ENCODE measurements at places on chromosomes 1 and 21.

DNA sequence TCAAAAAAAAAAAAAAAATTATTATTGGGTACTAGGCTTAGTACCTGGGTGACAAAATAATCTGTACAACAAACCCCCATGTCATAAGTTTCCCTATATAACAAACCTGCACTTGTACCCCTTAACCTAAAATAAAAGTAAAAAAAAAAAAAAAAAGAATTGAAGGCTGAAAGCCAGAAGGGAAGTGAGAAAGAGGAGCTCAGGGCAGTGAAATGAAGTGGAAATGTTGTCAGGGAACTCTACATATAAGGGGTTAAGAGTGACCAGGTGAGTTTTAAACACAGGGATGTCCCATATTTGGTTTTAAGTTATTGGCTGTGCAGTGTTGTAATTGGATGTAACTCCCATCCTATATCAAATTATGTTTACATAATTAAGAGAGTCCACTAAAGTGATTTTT, 85.7 kb upstream of the ABCD3 start:
- DNase-seq: no peak

GRCh38 chr1:51863384-51863783, 15.1 kb downstream of the NRDC start:
- DNase-seq: no peak

DNA sequence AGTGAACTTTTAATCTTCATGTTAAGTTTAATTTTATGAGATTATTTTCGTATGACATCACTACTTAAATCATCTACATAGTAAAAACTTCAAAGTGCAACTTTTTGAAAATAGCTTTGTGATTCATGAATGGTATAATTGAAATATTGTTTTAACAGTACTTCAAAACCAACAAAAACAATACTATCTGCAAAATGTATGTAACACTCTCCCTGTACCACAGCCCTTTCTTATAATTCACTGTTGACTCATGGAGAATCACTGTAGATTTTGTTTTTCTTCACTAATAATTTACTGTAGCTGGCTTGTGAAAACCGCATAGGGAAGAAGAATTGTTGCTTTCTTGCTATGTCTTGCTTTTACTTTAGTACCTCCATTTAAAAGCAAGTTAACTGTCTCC, 301.4 kb upstream of the ADAMTS5 start:
- DNase-seq: no peak

DNA sequence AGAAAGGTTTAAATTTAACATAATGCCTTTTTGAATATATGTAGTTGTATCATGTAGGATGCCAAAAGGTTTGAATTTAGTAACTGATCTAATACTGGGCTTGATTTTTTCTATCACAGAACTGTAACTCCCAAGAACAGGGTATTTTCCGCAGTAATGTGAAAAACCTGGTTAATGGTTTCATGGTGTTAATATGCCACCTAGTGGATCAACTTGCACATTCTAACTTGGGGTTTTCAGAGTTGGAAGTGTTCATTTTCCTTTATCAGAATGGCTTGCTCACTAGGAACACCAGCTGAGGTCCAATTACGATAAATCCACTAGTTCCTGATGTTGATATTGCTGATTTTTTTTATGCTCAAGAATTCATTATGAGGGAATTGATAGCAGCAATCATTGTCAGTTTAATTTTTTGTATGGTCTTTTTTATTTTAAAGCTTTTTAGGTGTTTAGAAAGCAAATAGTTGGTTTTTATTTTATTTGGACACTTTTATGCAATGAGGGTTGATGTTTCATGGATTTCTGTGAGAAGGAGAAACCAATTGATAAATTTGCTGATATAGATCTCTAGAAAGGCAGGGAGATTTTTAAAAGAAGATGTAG, 157.2 kb downstream of the PLA2G4A start:
- no peak for DNase-seq

DNA sequence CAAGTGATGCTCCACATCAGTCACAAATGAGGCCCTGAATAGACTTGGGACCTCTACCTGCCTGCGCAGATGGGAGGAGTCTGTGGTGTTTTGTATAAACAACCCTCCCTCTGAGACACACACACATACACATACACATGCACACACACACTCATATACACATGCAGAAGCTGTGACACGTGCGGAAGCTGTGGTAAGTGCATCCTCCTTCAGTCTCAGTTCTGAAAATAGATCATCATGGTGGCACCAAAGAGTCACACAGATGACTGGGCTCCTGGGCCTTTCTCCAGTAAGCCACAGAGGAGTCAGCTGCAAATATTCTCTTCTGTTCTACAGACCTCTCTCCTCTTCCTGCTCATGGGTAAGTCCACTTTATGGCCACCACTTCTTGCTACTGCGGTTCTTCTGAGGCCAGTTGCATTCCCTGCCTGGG, at the start of gene LY9:
LY9 (plus strand) TSS at position 224 of the 433 bp plus-strand sequence; CDS start at position 238, 14 bp downstream.
- DNase-seq: no peak

DNA sequence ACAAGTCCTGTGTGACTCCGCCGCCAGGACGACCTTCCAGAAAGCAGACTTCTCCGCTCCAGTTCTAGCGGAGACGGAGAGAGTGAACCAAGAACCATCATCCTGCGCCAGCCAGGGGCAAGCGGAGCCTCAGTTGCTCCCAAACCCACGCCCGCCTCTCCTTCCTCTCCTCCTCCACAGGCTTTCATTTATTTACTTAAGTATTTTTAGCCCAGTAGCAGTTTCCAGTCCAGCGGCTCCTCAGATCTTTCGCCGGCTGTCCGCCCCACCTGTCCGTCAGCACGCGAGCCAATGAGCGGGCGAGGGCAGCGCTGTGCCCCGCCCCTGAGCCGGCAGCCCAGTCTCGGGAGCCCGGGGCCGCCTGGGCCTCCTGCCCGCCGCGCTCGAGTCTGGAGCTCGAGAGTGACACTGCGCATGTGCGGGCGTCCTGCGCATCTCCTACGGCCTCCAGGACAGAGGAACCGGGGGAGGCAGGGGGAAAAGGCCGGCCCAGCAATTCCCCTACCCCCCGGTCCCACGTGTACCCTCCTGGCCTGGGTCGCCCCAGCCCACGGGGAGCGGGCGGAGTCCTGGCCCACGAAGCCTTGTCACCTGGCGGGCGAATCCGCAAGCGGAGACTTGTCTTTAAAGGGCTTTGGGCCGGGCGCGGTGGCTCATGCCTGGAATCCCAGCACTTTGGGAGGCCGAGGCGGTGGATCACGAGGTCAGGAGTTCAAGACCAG, at the start of gene FALEC:
FALEC (plus strand) TSS at position 425 of the 722 bp plus-strand sequence.
- DNase-seq: peak; percentile 83

- DNase-seq: no peak
Measured at GRCh38 chr1:154983776-154984466, 777 bp downstream of the FLAD1 start.

GRCh38 chr1:219732814-219733491, 120.0 kb upstream of the ZC3H11B start:
- DNase-seq: no peak

DNA sequence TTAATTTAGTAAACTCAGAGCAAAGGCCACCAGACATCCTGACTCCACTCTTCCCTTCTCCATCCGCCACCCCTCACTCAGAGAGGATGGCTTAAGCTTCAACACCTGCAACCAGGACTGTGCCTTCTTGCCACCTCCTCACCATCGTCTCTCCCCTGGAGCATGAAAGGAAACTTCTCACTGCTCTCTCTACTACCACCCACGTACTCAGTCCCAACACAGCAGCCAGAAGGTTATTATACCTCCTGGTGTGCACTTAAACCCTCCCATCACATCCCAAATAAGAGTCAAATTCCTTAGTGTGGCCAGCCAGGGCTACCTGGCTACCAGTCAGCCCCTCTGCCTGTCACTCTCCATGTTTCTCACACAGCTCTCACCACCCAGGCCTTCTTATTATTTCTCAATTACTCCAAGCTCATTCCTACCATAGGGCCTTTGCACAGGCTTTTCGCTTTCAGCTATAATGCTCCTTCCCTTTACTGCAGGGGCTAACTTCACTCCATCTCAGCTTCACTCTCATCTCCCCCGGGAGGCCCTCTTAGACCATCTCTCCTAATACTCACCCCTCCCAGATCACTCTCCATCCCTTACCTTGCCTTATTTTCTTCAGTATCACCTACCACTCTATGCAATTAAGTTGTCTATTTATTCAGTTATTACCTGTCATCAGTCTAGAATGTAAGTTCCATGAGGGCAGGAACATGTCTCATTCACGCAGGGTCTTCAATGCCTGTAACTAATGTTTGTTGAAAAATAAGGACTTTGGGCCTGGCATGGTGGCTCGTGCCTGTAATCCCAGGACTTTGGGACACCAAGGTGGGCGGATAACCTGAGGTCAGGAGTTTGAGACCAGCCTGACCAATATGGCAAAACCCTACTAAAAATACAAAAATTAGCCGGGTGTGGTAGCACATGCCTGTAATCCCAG, 137.5 kb downstream of the TOMM20 start:
- DNase-seq: no peak

GRCh38 chr1:55768327-55768952, 553.3 kb upstream of the USP24 start:
- DNase-seq: no peak

DNA sequence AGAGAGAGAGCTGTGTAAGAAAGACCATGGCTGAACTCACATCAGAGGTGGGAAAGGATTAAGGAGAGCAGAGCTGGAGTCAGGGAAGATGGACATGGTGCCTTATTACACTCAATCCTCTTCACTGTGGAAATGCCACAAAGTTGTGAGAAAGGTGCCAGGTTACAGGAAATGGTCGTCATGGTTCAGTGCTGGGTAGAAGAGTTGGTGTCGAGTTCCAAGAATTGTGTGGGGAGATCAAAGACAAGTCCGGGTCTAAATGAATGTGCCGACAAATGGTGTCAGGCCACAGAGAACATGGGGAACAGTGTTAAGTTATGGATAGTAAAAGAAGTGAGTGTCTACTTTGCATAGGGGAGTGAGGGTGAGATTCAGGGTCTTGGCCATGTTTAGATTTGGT, 40.9 kb downstream of the LAMC2 start:
- no peak for DNase-seq

DNA sequence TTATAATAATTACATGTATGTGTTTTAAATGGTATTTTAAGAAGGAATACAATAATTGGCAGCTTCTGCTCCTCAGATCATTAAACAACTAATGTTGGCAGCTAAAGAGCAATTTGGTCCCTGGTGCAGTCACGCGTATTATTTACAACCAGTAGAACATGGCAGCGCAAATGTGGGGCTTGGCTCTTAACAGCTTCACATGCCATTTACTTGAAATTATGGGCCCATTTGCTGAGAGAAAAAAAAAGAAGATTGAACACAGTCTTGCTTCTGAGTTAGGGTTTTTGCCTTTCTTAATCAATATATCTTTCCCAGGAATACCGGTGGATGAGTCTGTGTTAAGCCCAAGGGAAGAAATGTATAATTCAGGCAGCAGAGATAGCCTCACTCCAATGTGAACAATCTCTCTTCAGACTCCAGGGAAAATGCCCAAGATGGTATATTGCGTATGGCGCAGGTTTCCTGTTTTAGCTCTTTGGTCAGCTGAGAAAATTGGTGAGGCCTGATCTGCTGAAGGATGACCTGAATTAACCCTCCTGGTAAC, 174.5 kb downstream of the DISC1 start:
- DNase-seq: no peak
